AG09309 (cell line): ENCODE measurements at places on chromosomes 12 and 14.

DNA sequence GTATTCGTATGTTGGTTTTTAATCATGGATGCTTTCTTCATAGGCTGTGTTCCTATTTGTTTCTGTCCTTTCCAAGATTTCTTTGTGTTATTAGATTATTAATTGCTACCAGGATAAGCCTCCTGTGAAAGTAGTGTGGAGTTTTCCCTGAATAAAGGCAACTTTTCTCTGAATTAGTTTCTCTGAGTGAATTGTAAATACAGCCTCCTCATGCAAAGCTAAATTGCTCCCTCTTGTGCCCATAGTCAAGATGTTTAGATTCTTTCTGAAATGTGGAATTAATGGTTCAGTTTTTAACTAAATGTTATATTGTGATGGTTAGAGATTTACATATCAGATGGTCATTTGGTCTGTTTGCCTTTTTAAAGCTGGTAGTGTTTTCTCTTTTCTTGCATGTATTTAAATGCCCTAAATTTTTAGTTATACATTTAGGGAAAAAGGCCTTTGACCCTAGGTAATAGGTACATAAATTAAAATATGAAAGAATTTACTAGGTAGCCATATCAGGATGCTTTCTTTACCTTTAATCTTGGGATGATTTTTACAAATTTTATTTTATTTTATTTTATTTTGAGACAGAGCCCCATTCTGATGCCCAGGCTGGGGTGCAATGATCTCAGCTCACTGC lies 8.9 kb downstream of the APAF1 start:
- peak; percentile 34 for DNase-seq

- DNase-seq = no peak
These were observed 25.5 kb downstream of the GALC start for GRCh38 chr14:87967496-87967895.

- no peak for DNase-seq
These were observed 23.7 kb upstream of the HDAC7 start for GRCh38 chr12:47843226-47843980.

DNA sequence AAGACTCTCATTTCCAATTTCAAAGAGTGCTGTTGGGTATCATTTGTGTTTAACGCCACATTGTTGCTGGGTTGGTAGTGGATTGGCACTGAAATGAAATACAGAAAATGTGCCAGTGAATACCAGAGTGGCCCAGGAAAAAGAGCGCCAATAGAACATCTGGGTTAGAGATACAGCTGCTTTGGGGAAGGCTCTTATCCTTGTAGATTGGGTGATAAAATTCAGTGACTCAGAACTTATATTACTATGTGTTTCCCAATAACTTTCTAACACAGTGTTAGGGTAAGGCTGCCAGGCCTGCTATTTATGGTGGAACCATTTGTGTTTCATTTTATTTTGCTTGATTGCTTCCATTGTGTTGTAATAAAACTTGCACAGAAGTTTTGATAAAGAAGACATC lies 168.2 kb upstream of the SSTR1 start:
- peak; percentile 71 for DNase-seq
